ENCODE measurements at places on chromosomes 4 and X.

- no peak for DNase-seq
Observed at GRCh38 chrX:13489454-13489853, 79.9 kb upstream of the EGFL6 start.

DNA sequence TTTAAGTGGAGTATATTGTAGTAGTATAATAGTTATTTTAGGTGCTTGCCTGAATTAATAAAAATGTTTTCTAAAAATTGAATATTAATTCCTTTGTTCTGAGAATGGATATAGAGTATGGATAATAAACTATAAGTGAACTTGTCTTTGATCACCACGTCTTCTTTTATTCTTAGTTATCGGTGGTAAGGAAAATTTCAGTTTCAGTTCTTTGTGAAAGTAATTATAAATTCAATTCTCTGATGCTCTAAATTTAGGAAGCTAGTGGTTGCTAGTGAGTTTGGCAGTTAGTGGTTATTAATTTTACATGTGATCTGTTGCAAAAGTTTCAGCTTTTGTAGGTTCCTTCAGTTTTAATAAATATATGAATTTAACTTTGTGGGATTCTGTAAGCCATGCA, 30.8 kb downstream of the MRPL1 start:
- no peak for DNase-seq

- no peak for DNase-seq
Observed at GRCh38 chr4:32748498-32748897, 2028.3 kb downstream of the PCDH7 start.

DNA sequence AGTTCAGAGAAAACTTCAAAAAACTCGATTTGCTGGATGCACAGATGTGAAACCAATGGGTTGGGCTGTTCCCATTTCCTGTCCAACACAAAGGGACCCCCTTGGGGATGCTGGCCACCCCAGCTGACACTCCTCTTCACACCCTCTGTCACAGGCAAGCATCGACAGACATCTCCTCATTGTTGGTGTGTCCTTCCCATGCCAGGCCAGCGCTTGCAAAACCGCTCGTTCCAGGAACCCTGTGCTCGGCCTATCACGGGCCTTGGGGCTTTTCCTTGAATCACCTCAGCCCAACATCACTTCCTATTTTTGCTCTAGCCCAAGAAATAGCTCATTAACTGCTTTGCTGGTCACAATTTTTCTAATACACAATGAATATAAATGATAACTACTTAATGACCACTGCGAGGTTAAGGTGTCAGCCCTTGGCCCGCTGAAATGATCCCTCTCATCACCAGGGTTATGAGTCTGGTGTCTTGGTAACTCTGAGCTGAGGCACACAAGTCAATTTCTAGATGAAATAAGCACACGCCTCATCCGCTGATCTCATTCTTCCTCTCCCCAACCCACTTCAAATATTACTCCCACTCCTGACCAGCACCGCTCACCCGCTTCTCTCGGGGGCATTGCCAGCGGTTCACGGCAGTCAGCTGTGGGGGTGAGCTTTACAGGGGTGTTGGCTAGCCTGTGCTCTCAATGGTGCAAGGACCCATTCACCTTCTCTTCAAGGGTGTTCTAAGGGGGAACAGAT, 32.3 kb downstream of the BCOR start:
- no peak for DNase-seq

GRCh38 chr4:26879805-26880204, 19.2 kb downstream of the STIM2 start:
- no peak for DNase-seq

DNA sequence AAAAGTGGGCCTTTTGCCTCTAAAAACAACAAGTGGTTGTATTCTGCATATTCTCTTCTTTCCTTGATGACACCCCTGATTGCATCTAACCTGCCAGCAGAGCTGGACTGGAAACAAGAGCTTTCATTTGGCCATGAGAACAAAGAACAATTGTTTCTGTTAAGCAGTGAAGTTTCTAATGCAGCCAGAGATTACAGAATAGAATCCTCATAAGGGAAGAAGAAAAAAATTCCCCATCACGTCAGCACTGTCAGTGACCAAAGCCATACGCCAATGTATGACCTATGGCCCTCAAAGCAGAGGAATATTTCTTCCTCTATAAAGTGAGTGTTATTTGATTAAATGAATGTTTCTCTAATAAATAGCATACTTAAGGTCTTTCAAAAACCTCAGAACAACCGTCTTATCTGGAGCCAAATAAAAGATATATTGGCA, 529.1 kb upstream of the INTU start:
- no peak for DNase-seq

DNA sequence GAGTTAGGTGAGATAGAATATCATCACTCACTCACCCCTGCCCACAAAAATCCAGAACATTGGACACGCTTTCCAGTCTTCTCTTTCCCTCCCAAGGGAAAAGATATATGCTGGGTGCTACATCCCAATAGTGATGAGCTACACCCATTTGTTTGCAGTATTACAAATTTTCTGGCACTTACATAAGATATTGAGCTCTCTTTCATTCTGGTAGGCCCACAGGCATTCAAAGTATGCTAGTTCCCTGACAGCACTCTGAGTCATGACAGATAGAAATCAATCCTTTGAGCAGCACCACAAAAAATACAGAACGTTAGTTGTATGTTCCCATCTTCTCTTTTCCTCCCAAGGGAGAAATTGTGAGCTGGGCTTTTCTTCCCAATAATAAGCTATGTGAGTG, 477.6 kb upstream of the GRID2 start:
- no peak for DNase-seq

DNA sequence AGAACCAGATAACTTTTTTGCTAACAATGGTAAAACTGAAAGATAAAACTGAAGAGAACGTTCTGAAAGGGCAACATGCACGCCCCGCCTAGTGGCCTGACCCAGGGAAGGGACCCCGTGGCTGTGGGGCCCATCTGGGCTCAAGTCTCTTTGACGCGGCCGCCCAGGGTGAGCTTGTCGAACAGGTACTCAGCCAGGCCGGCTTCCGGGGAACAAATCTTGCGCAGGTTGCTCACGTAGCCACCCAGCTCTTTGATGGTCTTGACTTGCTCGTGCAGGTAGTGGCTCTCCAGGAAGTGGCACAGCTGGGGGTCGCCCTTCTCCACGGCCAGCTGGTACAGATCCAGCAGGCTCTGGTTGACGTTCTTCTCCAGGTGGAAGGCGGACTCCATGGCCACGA, 579 bp downstream of the FTHL17 start:
- no peak for DNase-seq

GRCh38 chrX:51494409-51494808, 2.0 kb downstream of the NUDT11 start:
- no peak for DNase-seq

GRCh38 chrX:12488220-12488619, 303.0 kb upstream of the PRPS2 start:
- DNase-seq, result no peak

DNA sequence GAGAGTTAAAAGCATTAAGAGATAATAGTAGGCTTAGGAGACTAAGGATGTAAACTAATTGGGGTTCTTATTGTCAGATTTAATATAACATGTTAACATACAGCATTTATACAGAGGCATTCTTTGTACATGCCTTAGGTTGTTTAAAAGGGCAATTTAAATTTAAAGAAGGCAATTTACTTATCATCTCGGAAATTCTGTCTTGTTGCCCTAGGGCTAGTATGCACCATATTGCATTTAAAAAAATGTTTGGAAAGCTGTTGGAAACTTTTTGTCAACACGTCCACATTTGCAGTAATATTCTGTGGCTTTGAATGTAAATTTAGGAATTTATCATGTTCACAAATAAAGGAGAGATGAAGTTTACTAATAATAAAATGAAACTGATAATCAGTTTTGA, 25.5 kb downstream of the GALNT7 start:
- DNase-seq, result peak; percentile 39

- DNase-seq, result no peak
Observed at GRCh38 chr4:153365003-153365402, 20.5 kb downstream of the MND1 start.

- DNase-seq, result no peak
Observed at GRCh38 chrX:64265265-64265664, 34.9 kb upstream of the ASB12 start.

DNA sequence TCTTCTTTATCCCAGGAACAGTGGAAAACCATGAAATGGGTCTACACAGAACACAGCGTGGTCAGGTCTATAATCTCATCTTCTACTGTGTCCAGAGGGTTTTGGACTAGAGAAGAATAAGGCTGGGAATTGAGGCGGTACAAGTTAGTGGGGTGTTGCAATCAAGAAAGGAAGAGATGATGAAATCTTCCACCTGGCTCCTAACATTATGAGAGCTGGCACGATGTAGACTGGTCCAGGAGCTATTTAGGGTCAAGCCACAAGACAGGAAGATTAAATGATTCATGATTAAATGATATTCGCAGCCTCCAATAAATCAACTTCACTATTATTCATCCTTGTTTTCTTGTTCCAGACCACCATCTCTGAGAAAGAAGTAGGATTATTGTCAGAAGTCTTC, 88.0 kb downstream of the ARSF start:
- no peak for DNase-seq

DNA sequence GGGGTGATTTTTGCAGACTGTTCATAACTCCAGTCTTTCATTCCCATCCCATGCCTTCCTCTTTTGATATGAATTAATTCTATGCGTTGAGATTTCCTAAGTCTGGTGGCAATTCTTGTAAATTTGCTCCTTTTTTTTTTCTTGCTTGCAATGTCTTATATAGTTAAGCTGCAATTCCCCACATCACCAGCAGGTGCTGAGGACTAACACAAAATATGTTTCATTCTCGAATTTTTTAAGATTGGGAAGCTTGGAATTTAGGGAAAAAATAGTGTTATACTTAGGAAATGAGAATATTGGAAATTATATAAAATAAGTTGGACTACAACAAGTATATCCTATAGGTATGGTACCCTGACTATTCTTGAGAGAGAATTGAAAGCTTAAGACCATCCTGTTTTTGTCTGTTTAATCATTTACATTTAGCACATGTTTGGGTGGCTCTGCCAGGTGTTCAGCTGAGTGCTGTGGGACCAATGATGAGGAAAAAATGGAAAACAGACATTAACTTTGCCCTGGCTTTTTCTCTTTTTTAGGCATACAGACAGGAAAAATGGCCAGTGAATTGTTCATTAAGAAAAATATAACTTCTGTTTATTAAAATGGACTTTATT, 30.2 kb downstream of the AFF2 start:
- DNase-seq, result no peak

DNA sequence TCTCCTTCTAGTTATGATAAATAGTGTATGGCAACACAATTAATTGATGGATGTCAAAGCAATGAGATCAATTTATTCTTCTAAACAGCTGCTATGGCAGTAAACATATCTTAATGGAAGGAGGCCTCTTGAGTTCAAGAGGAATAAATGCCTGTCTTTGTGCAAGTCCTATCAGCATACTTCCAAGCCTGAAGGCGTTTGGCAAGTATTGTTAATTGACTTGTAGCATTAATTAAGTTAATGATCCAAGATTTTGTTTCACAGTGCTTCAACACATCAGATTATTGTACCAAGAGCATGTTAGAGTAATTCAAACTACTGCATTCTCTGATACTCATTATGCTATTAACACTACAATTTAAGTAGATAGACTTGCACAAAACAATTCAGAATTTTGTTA, 144.8 kb downstream of the FAT4 start:
- no peak for DNase-seq

DNA sequence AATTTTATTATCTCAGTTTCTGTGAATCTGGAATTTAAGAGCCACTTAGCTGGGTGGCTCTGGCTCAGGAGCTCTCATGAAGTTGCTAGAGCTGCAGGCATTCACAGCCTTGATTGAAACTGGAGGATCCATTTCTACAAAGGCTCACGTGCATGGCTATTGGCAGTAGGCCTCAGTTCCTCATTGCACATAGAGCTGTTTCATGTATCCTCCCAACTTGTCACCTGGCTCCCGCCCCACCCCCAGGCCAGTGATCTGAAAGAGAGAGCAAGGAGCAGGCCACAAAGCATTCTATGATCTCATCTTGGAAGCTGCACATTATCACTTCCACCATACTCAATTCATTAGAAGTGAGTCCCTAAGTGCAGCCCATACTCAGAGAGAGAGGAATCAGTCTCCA, 18.5 kb upstream of the AP1AR start:
- no peak for DNase-seq

Measured in NCI-H1436 treated with DMSO at 0.1 percent for 48 hours (cell line).